Activated CD4-positive, alpha-beta T cell treated with anti-CD3 and anti-CD28 coated beads, Interleukin-2, Interleukin-6, amounts not matched to agents 100 ng/mL and 50 ng/mL, durations not matched to agents 16 hours and 8 hours (primary cell): ENCODE measurements at places on chromosomes 4 and X.

GRCh38 chr4:38015886-38016515 lies 55.8 kb downstream of the PTTG2 start:
- no peak for DNase-seq

DNA sequence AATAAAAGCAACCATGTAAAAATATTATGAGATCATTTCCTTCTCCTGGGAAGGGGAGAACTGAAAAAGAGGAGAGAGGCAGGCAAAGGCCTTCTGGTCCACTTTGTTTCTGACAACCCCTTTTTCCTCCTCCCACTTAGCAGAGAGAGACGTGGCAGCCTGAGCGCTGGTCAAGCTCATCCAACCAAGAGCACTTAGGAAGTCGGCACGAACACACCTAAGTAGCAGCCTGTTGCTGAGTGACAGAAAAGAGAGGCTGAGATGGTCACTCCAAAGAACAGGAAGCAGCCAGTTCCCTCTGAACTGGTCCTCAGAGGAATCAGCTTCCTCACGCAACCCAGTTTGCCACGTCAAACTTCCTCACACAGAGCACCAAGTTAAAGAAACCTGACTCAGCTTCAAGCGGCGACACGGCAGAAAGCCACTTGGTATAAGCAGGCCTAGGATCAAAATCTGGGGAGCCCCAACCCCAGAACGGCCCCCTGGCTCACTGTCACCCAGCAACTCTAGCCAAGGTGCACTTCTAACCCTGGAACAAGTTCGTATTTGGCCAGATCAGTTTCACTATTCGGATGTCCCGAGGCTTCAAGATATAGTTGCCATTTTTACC lies 861 bp downstream of the SEC24D start:
- DNase-seq: peak; percentile 71

DNA sequence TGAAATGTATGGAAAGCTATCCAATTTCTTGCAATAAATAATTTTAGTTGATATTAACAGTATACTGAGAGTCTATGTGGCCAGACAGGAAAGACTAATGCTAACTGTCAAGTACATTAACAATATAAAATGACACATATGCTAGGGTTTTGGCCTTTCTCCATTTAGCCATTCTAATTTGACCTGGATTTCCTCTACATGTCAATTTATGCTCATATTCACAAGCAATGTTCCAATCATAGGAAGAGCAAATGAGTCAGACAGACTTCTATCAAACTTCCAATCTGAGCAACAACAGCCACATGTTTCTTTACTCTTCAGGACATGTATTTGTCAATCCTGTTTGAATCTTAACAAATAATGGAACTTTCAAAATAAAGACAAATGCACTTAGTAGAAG lies 53.6 kb downstream of the CORIN start:
- DNase-seq: no peak

GRCh38 chrX:1321674-1322073 lies 14.9 kb upstream of the IL3RA start:
- no peak for DNase-seq
